Right atrium auricular region (tissue), 2 donors: ENCODE measurements at places on chromosomes 11 and 22. TPM values are rescaled to one million over a fixed set of nuclear protein-coding genes. Genes with fewer than 3 reads are reported as not detected.

- no peak for DNase-seq
These were observed 45.7 kb upstream of the KCNQ1OT1 start for GRCh38 chr11:2745511-2745910.

DNA sequence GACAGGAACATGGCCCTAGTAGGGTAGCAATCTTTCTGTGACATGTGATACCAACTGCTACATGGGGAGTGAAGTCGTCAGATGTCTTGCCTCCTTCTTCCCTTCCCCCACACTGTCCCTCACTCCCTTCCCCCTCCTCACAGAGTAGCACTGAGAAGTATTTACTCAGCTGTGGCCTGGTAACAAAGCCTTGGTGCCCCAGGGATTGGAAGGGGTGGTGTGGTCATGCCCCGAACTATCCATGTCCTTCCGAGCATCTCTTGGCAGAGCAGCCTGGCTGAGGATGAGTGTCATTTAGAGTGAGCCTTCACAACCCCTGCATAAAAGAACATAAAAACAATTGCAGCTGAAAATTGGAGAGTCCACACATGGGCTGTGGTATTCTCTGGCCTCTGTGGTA lies 46.1 kb downstream of the ARFGAP2 start:
- DNase-seq = no peak

GRCh38 chr11:84021291-84021690 lies 735.1 kb upstream of the CCDC90B start:
- DNase-seq = no peak

USH1C gene
- total RNA-seq = not detected

DNA sequence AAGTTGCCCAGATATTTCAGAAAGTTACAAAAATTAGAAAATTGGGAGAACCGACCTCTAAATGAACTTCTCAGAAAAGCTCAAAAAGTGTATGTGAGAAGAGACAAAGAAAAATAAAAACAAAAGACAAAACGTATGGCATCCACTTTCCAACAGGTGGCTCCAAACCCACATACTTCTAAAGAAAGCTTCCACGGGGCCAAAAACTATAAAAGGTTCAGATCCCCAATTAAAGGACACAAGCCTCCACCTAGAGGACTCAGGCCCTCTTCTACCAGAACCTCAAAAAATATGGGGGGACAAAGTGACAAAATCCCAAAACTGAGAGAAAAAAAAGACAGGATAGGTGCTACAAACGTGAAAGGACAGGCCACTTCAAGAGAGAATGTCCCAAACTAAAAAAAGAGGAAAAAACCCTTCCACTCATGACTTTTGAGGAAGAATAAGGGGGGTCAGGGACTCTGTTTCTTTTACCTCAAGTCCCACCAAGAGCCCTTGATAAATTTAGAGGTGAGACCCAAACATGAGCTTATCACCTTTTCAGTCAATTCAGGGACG lies 8.8 kb downstream of the SCGB2A1 start:
- DNase-seq = no peak

GRCh38 chr11:32421992-32422391 lies 13.3 kb downstream of the WT1 start:
- no peak for DNase-seq

ANGPTL5 gene
- 1.4 TPM for total RNA-seq
